ENCODE measurements at places on chromosomes 1 and 21.

DNA sequence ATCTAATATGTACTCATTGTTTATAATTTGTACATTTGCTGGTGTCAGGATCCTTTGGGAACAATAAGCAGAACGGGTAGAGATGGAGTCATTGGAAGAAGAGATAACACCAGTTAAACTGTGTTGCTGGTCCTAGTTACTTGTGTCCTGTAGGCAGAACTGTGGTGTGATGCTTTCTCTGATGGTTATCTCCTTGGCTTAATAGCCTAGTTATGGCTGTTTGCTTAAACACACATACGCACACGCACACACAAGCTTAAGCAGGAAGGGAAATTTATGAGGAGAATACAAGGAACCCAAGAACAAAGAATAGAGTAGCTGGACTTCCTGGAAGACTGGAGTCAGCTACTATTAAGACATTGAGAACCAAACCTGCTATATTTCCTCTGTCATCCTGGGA is 5.7 kb upstream of the PKN2 start:
- DNase-seq, result no peak

DNA sequence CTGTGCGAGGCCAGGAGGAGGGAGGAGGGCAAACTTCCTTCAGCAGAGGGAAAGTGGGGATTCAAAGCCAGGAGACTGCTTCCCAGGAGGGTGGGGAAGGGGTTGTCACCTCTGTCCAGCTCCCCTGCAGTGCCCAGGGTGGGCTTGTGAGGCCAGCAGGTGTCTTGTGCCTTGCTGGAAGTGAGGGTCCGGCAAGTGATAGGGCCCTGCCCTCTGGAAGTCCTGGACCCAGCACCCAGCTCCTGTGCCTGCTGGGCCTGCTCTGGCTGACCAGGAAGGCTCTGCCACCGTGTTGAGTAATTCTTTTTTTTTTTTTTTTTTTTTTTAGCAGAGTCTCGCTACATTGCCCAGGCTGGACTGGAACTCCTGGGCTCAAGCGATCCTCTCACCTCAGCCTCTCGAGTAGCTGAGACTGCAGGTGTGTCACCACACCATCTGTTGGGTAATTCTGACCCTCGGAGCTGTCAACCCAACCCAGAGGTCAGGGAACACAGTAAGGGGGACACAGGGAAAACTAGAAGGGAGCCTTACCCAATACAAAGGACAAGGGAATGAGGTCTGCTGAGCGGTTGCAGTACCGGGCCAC is 1.0 kb downstream of the BEST4 start:
- DNase-seq, result no peak

DNA sequence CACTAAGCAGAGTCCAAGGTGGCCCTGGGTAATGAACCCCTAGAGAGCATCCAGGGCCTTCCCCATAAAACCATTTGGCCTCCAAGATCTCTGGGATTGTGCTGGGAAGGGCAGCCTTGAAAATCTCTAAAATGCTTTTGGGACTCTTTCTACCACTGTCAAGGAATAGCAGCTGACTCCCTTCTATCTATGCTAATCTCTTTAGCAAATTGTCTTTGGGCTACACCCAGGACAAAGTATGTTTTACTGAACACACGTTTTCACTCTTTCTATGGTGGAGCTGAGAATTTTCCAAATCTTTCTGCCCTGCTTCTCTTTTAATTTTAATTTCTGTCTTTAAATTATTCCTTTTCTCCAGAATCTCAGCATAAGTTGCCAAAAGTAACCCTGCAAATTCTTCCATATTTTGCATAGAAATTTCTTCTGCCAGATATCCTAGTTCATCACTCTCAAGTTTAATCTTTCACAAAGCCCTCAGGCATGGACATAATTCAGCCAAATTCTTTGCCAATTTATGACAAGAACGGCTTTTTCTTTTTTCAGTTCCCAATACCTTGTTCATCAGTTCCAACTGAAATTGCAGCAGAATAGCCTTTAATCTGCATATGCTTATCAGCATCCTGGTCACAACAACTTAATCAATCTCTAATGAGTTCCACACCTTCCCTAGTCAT is 687.0 kb upstream of the ADGRL4 start:
- DNase-seq, result no peak

GRCh38 chr1:225483818-225484656 is 56.2 kb upstream of the LBR start:
- no peak for DNase-seq

DNA sequence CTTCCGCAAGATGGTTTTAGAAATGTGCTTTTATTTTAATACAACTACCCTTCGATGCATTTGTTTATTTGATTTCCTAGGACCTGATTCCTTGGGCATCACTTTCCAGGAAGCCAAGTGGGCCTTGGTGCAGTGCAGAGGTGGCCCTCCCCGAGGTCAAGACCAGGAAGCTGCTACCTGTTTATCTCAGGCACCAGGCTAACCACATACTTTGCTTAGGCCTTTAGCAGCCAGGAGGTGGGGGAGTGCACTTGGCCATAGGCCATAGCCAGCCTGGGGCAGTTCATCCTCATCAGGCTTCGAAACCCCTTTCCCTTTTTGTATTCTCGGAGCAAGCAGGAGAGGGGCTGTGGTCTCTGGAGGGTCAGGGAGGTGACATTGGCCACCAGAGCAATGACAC is 45.4 kb downstream of the SMYD2 start:
- DNase-seq, result no peak

- no peak for DNase-seq
These were observed 134.2 kb downstream of the GDAP2 start for GRCh38 chr1:117795190-117795589.

DNA sequence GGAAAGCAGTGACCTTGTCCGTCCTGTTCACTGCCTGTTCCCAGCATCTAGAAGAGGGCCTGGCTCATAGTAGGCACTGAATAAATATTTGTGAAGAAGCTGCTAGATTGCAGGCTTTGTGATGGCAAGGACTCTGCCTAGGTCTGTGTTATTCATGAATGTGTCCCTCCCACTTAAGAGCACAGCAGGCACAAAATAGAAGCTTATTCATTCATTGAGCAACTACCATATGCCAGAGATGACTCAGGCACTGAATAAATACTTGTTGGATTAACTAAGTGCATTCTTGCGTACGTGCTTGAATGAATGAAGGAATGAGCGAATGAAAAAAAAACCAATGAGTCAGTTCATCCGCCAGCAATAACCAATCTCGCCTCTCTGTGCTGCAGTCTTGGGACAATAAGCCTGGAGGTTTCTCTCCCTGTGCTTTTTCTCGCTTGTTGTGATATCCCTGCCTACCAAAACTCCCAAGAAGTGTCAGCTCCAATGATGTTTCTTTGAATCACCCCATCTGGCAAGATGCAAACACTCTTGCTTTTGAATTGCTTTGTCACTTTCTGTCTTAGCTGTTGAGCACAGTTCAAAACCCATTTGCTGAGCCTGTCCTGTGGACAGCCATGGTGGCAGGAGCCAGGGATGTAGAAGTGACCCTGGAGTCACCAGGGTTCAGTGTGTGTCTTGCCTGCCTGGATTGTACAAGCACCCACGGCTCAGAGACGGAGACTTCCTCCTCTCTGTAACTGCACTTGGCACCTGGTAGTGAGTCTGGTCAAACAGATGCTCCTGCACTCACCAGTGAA is 143.9 kb downstream of the KAZN start:
- no peak for DNase-seq

- DNase-seq, result no peak
These were observed 1.1 kb upstream of the PRRX1 start for GRCh38 chr1:170662561-170663403.

DNA sequence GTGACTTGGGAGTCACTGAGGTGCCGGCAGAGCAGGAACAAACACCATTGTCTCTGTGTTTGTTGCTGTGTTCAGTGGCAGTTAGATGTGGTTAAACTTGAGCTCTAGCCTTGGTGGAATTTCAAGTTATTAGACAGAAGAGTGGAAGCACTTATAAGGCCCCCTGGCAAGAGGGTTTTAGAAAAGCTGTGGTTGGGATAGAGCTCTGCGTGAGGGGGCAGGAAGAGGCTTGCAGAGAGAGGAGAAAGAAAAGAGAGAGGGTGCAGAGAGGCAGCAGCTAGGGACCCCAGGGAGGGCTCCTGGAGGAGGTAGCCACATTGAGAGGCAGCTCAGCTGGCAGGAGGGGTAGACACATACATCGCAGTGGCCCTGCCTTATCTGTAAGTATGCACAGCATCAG is 128.2 kb downstream of the GALNT2 start:
- no peak for DNase-seq

- no peak for DNase-seq
These were observed 3.2 kb upstream of the NUAK2 start for GRCh38 chr1:205324781-205325180.

GRCh38 chr1:228341814-228342626 is 64.6 kb downstream of the TRIM11 start:
- no peak for DNase-seq

DNA sequence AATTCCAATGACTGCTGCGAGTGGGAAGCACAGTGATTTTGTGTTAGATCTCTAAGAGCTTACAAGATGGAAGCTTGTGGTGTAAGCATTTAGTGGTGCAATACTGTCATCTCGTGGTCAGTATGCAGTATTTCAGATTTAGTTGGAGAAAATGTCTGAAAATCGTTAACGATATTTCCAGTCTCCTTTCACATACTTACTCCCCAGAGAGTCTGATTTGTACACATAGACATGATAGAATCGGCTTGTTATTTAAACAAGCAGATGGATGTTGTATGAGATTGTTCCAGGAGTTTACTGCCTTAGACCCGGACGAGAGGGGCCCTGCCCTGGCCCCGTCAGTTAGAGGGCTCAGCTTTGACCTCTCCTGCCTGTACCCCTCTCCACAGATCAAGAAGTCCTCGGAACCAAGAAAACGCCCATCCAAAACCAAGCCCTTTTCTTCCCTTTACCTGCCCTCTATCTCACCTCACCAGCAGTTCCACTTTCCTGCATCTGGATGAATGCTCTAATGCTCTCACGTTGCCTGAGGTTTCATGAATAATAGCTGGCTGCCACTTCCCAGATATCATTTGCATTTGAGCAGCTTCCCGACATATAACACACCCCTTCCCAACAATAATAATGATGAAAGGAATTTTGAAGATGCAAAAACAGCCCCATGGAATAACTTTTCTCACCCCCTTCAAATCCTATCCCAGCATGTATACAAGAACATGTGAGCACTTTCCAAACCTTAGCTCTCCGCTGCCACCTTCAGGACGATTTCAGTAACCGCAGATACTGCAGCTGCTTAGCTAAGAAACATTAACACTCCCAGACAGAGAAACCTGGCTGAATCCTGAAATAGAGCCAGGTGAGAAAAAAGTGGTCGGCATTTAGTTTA is 247.3 kb downstream of the LTN1 start:
- DNase-seq, result peak; percentile 45

DNA sequence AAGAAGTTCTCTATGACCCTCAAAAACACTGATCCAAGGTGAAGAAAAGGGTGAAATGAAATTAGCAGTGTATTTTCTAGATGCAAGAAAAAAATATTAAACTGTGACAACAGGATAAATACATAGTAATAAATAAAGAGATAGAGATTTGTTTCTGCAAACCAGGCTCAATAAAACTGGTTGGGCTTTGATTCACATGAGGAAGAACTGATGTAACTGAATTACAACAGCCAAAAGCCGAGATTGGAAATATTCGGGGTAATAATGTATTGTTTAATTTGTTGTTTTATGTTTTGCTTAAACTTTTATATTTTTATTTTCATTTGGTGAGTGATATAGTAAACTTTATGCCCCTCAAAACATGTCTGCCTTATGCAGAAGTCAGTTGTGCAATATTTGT is 285.0 kb downstream of the BRINP3 start:
- no peak for DNase-seq

- no peak for DNase-seq
These were observed 116.3 kb upstream of the HP1BP3 start for GRCh38 chr1:20903437-20903836.

GRCh38 chr1:183870351-183871077 is 65.6 kb downstream of the RGL1 start:
- DNase-seq, result no peak

DNA sequence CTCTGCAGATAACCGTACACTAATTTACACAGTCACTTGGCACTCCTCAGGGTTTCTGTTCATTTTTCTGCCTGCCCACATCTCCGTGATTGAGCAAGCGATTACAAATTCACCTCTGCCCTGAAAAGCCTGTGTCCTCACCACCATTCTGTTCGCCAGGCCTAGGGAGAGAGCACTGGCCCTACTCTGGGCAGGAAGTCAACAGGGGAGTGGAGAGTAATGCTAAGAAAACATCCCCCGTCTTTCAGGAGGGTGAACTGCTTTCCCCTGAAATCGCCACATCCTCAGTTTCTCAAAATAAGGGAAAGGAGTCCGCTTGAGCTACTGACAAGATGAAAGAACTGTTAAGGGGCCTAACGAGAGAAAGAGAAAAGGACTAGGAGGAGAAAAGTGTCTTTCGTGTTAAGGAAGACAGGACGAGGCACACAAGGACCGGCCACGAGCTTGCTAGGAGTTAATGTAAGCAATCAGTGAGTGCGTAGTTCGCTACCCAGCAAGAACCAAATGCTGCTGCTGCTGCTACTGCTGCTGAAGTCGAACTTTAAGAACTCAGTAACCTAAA is 632 bp downstream of the PEX19 start:
- no peak for DNase-seq

DNA sequence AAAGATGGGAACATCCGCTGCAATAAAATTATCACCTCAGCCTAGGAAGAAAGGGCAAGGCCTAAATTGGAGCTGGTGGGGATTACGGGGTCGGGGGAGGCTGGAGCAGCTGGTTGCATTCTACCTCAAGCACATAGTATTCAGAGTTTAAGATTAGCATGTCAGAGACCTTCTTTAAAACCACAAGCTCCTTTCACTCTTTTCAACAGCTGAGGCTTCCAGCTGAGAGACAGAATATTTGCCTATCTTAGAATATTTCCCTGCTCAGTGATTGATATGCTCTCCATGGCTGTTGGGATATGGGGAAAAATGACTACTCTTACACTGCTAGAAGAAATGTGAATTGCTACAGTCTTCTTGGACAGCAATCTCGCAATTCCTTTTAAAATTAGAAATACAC is 248.6 kb downstream of the TBX15 start:
- no peak for DNase-seq

- DNase-seq, result no peak
These were observed 136.6 kb downstream of the GRIK1 start for GRCh38 chr21:29803191-29803590.

DNA sequence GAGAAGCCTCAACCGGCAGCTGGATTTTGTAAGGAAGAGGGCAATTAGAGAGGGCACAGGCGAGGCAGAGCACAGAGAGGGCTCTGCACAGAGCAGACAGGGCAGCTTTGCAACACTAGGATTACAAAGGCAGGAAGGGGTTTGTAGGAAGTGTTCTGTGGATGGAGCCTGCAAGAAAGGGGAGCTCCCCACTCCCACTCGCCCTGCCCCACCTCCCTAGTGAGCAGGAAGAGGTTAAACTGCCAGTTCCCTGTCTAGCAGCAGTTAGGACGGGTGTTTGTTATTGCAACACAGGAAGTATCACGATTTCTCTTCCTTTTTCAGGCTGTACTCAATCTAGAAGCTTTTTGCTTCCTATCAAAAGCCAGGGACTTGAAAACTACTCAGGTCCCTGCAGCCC is 63.3 kb upstream of the LRRC8D start:
- DNase-seq, result no peak

- no peak for DNase-seq
These were observed 48.4 kb downstream of the TRMT1L start for GRCh38 chr1:185108321-185108720.

- DNase-seq, result no peak
These were observed 20.7 kb downstream of the RGS7 start for GRCh38 chr1:241336335-241336734.
